ENCODE measurements at places on chromosomes 4 and X.
A peak's percentile ranks its signal among the peaks of the same experiment; 100 is the strongest.

- DNase-seq = no peak
Observed at GRCh38 chrX:48461830-48462229, 8.2 kb downstream of the SLC38A5 start.

DNA sequence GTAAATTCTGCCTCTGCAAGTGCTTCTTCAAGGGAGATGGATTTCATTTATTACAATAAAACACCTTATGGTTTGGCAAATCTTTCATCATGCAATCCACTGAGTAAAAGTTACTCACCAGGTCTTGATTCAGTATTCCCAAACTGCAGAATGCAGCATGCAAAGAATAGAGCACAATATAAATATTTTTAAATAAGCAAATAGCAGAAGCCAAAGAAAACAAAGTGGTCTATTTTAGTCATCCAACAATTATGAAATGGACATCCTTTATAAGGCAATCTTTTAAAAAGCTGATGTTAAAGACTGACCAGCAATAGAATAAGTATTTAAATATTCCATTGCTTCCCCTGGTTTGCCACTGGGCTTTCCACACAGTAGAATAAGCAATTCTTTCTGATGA lies 59.5 kb downstream of the SLC39A8 start:
- DNase-seq = peak; percentile 11

- no peak for DNase-seq
Observed at GRCh38 chrX:72110876-72111708, 20.6 kb downstream of the RTL5 start.

DNA sequence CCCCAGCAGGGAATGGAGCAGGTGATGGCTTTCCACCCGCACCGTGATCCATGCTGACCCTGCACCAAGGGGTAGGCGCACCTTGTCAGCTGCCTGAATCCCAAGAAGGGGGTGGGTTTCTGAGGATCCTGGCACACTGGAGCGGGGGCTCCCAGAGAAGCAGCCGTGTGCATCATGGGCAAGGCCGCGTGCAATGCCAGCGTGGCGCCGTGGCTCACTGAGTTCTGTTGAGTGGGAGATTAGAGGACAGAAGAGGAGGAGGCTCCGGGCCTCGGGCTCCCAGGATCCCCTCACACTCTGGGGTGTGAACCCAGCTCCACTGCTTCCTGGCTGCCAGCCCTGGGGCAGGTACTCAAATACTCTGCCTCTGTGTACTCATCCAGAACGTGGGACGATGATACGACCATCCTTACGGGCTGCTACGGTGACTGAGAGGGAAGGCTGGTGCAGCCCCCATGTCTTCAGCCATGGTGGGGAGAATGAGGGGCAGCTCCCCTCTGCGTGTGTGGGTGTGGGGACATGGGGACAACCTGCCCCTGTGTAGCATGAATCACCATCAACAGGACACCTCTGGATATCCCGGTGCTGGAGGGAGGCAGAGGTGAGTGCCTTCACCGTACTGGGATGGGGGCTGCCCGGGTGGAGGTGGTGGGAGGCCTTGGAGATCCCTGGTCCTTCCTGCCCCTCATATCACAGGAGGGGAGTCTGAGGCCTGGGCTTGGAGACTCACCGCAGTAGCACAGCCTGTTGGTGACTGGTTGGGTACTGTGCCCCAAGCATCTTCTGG lies 52.6 kb downstream of the CPZ start:
- DNase-seq = no peak

DNA sequence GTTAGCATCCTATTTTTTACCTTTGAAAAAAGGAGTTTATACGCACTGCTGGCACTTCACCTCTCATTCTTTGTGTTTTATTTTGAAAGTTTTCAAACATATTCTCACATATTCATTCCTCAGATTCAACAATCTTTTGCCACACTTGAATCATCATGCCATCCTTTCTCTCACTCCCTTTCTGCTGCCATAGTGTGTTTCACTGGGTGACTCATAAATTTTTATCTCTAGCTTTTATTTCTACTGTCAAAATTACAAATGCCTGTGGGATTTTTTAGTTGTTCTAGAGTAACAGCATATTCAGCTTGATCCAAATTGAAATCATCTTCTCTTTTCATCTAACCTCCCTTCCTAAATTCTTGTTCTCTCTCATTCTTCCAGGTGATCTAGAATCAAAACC lies 28.0 kb downstream of the MFSD8 start:
- no peak for DNase-seq

DNA sequence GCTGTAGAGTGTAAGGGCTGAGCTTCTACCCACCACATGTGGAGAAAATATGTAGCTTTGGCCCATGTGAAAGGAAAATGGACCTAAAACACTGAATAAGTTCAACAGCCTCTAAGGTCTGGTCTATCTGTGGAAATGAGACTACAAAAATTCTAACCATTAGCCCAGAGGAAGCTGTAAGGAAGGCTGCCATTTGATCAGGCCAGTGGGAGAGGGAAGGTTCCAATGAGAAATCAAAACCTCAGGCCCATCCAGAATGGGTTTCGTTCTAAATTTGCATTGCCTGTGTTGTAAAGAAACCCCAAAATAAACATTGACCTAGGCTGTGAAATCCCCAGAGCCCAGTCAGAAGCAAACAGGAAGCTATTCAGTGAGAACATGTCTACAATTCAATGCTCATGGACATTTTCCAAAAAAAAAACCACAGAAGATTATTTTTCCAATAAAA lies 320.4 kb upstream of the SLC7A11 start:
- peak; percentile 79 for DNase-seq

- DNase-seq = peak; percentile 70
Observed at GRCh38 chr4:53654300-53654758, 63.0 kb upstream of the LNX1 start.

GRCh38 chrX:119150163-119151050 lies 22.8 kb upstream of the KIAA1210 start:
- DNase-seq = no peak

GRCh38 chrX:17817251-17817650 lies 43.8 kb downstream of the RAI2 start:
- DNase-seq = no peak

- no peak for DNase-seq
Observed at GRCh38 chrX:2934715-2935710, 5.9 kb upstream of the ARSD start.

DNA sequence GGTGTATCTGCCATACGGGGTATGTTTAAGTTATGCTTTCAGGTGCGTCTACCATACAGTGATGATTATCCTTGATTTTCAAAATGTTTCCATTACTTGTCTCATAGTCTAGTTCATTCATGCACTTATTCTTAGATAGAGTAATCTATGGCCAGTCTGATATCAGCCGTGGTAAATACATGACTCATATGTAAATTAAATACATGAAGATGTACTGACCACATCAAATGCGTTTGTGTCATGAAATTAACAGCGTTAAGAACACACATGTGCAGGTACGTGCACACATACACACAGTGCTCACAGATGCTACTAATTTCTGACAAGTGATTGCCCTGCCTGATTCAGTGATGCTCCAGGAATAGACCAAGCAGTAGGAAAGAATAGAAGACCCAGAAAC lies 75.2 kb upstream of the EXOC1L start:
- DNase-seq = no peak

DNA sequence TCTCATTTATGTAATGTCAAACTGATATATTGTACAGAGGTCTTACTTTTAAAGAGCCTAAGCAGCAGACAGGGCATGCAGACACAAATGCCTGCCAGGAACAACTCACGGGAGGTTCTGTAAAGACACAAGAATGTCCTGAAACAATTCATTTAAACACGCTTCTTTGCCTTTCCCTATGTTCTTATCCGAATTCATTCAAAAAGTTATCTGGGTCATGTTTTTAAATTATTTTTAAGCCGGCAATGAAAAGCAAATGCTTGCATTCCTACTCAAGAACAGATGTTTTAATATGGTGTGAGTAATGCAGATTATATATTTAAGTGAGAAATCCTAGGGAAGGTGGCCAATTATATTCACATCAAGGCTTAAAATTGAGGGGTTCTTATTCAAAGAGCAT lies 192.6 kb downstream of the PDGFC start:
- DNase-seq = no peak

DNA sequence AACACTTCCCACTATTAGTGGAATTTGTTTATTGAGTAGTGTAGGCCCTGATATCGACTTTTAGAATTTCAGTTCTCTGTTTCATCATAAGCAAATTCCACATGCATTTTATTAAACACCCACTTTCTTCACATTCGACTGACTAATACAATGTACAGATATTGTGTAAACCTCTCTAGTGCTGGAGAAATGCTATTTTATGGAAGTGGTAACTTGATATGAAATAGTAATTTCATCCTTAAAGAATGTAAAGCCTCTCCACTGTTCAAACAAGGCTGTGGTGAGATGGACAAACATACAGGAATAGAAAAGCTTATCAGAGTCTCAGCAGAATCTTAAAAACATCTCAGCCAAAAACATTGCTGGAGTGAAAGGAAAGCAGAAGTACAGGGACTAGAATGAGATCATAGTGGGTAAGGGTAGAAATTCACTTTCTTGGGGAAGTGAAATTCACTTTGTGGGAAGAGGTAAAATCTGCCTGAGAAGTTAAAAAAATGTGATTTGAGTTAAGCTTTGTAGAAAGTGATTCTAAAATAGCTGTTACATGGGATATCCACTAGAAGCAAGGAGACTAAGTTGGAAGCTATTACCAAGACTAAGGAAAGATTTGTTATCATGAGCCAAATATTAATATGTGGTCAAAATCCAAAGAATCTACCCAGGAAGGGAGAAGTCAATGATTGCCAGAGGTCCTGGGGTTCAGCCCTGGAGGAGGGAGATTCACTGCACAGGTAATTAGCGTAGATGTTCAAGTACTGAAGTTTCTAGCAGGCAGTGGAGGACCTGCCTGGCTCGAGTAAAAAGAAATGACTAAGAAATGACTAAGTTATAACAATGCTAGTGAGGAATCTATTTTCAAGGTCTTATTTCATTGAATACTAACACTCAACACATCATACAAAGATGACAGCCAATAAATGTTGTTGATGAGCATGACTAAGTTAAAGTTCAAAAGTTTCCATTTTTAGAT lies 398.3 kb upstream of the FAM47C start:
- no peak for DNase-seq

GRCh38 chr4:34422472-34423175 lies 1821.7 kb downstream of the ARAP2 start:
- peak; percentile 12 for DNase-seq

- DNase-seq = no peak
Observed at GRCh38 chr4:972651-973424, 531 bp downstream of the DGKQ start.

DNA sequence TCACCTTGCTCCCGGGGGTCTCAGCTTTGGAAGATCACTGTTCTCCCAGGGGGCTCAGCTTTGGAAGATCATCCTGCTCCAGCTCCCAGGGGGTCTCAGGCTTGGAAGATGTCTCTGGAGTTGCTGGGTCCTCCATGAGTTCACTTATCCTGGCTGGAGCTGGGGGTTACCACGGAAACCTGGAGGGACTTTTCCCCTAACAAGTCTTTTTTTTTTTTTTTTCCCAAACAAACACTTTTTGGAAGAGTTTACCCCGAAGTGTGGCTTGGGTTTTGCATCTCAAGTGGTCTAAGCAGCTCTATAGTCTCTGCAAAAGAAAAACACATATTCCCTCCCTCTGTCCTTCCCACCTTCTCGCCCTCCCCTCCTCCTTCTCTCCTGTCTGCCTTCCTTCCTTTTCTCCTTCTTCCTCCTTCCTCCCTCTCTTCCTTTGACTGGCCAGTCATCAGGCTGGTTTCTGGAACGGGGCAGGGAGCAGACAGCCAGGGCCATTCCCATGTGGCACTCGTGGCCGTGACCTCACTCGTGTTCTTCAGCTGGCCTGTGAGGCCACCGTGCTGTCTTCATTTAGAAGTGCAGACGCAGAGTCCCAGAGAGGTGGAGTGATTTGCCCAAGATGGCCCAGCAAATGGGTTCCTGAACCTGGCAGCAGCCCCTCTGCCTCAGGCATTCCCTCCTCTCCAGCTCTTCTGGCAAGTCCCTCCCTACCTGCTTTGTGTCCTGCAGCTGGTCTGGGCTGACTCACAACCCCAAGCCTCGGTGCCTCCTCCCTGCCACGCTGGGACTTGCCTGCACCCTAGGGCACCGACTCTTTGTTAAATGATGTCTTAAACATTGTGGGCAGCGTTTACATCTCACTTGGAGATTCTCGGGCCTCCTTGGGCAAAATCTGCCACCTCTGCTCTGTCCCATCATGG lies 25.9 kb upstream of the HMX1 start:
- DNase-seq = no peak

DNA sequence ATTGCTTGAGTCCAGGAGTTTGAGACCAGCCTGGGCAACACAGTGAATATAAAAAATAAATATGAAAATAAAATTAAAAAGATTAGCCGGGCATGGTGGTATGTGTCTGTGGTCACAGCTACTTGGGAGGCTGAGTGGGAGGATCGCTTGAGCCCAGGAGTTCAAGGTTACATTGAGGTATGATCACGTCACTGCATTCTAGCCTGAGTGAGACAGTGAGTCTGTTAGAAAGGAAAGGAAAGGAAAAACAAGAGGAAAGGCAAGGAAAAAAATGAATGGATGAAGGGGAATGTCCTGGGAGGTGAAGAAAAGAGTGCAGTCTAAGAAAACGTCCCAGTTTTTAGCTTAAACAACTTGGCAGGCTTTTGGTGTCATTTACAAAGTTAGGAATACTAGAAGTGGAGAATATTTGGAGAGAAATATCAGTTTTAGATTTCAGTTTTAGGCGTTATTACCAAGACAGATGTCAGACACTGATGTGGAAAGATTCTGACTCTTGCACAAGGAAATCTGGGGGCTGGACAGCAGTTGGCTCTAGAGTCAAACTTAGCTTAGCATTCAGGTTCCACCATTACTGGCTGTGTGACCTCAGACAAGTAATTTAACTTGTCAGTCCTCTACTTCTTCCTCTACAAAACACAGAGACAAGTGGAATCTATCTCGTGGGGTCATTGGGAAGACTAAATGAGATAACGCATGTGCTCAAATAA lies 139.0 kb downstream of the TSPAN5 start:
- no peak for DNase-seq

DNA sequence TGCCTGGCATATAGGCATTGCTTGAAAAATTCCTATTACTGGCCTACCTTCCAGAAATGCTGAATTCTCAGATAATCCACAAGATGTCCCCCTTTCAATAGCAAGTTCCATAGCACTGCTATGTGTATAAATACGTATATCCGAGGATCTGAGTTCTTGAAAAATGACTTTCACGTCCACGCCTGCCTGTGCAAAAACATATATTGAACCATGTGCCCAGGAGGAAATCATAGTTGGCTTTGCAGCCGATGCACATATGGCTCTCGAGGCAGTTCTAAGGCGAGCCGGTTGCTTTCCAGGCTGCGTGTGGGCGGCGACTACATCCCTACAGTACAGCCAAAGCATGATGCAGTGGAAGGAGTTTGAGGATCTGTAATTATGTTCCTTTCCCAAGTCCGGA lies 55.4 kb upstream of the ESX1 start:
- no peak for DNase-seq

DNA sequence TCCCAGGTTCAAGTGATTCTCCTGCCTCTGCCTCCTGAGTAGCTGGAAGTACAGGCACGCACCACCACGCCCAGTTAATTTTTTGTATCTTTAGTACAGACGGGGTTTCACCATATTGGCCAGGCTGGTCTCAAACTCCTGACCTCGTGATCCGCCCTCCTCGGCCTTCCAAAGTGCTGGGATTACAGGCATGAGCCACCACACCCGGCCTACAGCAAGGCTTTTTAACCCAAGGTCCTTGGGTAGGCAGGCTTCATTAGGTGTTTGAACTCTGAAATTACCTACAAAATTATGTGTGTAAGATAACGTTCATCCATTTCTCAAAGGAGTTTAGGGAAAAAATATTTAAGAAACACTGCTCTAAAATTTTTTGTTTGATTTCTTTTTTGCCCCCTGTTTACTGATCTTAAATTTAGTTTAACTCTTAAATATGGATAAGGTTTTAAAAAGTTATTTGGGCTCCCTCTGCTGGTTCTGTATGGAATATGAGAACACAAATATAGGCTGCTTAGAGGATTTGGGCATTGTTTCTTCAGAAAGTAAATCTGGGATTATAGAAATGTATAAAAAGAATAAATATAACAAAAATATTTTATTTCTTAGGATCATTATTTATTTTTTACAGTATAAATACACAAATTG lies 92.8 kb downstream of the CBR4 start:
- peak; percentile 42 for DNase-seq
